Testis (tissue), 5 donors: ENCODE measurements at places on chromosomes 3 and 15. TPM values are rescaled to one million over a fixed set of nuclear protein-coding genes. Genes with fewer than 3 reads are reported as not detected.

- DNase-seq, result no peak
Measured at GRCh38 chr15:54810031-54810430, 386.7 kb downstream of the RSL24D1 start.

The KNL1 gene
- polyA plus RNA-seq, result 28.7 TPM

DNA sequence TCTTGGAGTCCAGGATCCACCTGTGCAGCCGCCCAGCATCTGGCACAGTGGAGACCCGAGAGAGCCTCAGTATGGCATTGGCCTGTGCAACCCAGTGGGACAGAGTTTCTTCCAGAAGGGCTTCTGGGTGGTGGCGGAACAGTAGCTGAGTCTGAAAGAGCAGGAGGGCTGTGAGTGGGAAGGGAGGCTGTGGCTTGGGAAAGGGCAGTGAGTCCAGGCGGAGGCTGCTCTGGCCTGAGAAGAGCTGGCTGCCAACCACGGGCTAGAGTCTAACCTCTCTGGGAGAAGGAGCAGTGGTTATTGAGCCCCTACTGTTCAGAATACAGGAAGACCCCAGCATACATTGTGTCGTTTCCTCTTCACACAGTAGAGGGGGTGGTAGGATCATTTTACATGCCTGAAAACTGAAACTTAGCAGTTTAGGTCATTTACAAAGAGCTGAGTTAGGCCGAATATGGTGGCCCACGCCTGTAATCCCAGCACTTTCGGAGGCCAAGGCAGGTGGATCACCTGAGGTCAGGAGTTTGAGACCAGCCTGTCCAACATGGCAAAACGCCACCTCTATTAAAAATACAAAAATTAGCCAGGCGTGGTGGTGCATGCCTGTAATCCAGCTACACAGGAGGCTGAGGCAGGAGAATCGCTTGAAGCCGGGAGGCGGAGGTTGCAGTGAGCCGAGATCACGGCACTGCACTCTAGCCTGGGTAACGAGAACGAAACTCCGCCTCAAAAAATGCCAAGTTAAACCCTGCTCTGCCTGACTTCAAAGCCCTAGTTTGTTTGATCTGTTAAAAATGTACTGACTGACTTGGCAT lies 3.2 kb downstream of the AEN start:
- no peak for DNase-seq

DNA sequence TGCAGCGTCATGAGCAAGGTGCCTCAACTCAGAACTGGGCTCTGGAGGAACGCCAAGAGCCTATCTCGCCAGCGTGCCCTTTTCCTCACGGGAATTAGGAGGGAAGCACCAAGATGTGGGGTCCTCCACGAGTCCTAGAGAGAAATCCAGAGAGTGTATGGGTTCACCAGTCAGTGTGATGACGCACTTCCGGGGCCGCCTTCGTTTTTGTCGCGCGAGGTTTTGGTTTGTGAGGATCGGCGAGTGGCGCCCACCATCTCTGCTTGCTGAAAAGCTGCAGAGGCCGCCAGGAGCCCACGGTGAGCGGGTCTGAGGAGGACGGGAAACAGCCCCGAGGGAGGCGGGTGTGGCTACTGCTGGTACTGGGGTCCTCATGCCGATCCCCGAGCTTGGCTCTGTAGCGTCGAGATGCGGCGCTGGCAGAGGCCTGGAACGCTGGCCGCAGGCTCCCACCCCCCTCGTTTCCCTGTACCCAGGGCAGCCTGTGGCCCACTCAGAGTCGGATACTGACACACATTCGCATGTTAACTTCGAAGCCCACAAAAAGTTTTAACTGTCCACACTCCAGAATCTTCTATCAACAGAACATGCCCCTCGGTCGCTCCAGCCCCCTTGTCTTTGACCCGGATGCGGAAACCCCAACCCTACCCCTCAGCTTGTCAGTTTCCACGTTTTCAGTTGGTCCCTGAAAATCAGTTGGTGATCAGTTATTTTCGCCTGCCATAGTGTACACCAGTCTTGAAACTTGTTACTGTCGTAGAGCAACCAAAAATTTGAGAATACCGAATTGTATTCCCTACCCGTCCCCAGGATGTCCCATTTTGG lies 30.4 kb downstream of the ZNF662 start:
- DNase-seq, result peak; percentile 90

DNA sequence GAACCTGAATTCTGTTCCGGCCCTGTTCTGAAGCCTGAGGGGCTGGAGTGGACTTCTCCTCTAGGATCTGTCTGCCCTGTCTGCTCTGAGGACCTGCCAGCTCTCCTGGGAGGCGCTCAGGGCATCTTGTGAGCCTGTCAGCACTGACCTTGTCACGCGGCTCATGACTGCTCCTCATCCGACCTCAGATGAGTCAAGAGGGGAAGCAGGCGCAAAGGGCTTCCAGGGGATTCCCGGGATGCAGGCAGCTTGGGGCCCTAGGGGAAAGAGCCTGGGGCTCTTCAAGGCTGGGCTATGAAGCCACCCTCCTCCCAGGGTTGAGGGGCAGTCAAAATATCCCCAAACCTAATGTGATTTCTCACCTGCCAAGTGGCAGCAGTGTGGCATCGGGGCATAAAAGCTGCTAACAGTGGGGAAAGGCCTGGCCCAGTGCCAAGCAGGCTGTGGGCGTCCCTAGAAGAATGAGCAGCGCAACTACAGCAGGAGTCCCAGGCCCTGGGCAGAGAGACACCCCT lies 27.6 kb upstream of the ANKDD1A start:
- DNase-seq, result peak; percentile 85

GRCh38 chr15:82648257-82649103 lies 1.3 kb upstream of the CPEB1 start:
- DNase-seq, result peak; percentile 33

The TICRR gene
- 3.0 TPM for polyA plus RNA-seq

DNA sequence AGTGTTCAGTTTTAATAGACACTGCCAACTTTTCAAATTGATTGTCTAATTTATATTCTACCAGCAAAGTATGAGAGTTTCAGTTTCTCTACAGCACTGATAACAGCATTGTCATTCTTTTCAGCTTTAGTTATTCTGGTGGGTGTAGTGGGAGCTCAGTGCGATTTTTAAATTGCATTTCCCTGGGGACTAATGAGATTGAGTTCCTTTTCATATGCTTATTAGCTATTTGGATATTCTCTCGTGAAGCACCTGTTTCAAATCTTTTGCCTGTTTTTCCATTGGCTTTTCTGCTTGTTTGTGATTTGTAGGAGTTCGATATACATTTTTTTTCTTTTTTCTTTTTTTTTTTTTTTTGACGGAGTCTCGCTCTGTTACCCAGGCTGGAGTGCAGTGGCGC lies 18.8 kb upstream of the IDH2 start:
- DNase-seq, result no peak

DNA sequence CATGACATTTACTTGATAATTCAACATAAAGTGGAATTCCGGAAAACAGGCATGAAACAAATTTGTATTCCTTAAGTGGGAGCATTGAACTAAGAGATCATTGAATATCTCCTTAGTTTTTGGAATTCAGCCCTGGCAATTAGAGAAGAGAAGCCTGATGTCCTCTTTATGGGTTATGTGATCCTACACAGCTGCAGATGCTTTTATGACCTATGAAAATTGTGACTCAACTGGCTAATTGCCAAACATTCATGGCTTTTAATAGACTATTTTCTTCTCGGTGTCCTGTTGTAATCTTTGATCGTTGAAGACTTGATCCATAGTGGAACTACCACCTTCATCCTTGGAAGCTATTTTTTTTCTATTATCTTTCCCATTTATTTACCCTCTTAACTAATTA lies 46.1 kb downstream of the AGBL1 start:
- DNase-seq, result no peak

DNA sequence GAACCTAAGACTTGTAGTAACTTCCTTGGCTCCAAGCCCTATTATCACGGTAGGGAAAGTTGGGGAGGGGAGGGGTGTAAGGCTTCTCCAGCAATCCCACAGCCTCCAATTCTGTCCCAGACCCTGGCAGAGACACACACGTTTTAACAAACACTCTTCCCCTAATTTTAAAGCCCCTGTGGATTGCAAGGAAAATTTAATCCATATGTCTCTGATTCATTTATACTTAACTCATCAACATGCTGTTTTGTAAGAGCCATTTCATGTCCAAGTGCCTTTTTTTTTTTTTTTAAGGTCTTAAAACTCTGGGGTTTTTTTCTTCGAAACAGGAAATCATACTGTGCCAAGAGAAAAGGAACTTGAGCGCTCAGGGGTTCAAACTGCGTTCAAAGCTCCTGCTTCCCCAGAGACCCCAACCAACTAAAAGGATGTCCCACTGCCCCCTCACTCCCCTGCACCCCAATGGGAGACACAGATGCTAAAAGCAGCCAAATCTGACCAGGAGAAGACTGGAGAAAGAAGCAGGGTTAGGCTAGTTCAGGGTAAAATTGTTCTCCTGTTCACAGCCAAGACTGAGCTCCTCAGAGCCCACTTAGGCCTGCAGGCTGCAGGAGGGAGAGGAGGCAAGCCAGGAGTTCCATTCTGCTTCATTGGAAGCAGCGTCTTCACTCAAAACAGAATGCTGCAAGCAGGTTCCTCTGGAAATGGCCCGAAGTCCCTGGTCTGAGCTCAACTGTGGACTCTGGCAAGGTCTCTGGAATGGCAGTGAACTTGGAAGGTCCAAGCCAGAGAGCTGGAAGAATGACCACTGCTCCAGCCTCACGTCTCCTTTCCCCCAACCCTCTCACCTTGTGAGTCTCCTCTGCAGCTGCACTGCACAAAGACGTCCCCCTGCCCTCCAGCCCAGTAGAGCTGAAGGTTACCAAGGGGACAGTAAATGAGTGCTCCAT lies 172.5 kb downstream of the NTRK3 start:
- DNase-seq, result no peak

DNA sequence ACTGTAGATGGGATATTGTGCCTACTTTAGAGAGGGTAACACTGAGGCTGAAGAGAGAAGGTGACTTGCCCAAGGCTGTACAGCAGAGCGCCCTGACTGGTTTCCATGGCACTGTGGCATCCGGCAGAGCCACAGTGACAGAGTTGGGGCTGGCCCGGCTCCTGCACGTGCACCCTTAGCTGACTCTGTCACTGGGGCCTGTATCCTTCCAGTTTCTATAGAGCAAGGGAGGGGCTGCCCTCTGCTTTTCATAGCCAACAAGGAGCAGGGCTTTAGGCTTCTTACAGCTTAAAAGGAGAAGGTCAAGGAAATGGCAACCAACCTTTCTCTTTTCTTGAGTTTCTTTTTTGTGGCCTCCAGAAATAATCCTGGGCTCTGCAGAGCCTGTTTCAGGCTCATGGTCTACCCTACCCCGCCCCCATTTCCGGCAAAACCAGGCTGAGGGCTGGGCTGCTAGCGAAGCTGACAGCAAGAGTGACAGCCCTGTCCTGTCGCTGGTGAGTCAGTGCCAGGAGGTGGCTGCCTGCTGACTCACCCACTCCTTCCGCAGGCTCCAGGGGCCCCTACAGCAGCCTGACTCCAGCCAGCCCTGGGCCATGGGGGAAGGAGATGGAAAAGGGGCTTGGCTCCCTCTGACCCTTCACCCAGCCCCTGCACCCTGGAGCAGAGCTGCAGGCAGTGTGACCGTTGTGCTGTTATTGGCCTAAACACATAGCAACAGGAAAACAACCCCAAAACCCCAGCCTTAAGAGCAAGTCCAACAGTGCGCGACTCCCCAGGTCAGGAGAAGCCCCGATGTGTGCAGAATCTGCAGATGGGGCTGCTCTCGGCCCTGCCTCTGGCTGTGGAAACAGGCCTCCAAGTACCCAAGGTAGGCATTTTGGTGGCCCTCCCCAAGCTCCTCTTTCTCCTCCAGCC lies 29.8 kb downstream of the SLC6A6 start:
- peak; percentile 66 for DNase-seq

DNA sequence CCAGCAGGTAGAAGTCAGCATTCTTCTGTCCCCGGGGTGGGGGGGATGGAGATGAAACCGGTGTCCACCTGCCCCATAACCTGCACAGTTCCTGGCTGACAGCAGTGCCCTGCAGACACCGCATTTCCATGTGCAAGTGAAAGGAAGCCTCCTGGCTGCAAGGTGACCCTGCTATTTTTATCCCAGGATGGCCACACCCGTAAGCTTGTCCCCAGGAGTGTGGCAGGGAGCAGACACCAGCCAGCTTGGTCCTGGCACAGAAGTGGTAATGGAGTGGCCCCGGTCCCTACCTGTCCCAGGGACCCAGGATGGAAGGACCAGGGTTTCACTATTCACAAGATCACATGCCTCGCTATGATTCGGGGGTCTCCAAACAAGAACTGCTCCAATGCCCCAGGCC lies 85.3 kb upstream of the RPL32 start:
- DNase-seq, result no peak

- no peak for DNase-seq
Measured at GRCh38 chr3:113097960-113098447, 107.2 kb downstream of the GTPBP8 start.

- DNase-seq, result no peak
Measured at GRCh38 chr3:12512534-12513118, 28.3 kb downstream of the TSEN2 start.

DNA sequence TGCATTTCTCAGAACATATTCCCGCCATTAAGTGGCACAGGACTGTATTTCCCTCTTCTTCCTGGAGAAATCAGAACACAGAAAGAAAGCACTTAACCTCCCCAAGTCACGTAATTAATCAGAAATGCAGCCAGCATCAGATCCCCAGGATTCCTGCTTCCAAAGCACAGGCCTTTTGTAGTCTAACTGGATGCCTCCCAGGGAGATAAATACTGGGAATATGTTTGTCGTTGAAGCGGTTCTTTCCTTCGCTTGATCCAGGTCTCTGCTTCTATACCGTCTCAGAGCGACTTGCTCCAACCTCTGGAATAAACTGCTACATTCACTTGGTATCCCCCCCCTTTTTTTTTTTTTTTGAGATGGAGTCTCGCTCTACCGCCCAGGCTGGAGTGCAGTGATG lies 198.6 kb downstream of the KBTBD8 start:
- no peak for DNase-seq

DNA sequence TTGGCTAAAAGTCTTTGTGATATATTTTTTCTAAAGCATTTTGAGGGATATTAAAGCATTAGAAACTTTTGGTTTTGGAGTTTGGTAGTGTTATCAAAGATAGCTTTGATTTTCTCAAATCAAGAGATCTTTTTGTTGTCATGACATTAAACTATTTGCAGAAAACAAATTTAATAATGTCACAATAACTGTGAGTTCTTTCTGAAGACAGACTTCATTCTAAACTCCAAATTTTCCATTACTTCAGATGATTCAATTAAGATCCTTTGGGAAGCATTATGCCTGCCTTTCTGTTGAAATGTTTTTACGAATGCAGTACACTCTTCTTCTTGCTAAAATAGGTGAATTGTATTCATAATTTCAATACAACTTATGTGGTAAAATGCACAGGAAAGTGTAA lies 145.4 kb downstream of the ALCAM start:
- no peak for DNase-seq
